Pancreas (tissue), 10 donors: ENCODE measurements at places on chromosomes 12 and 14. TPM values are rescaled to one million over a fixed set of nuclear protein-coding genes. Genes with fewer than 3 reads are reported as not detected.
A peak's percentile ranks its signal among the peaks of the same experiment; 100 is the strongest.

GRCh38 chr12:90036637-90037036, 328.0 kb upstream of the ATP2B1 start:
- no peak for DNase-seq

Gene OR6C4
- not detected for total RNA-seq

DNA sequence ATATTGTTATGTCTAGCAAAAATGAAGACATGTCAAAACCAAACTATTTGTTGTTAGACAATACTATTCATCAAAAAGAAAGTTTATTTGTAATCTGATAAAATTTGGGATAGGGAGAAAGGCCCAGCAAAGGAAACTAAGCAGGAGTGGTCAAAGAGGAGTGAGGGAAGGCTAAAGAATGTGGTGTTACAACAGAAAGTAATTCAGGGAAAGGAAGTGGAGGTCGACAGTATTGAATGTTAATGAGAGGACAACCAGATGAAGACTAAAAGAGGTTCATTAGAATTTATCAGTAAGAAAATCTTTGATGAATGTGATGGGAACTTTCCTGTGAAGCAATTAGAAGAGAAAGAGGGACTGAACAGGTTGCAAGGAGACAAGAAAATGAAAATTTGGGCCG, 33.9 kb downstream of the PLCZ1 start:
- no peak for DNase-seq

- DNase-seq, result no peak
Measured at GRCh38 chr12:12663644-12664294, 32.2 kb downstream of the GPR19 start.

Gene STYK1
- 0.23 TPM for total RNA-seq

- DNase-seq, result no peak
Measured at GRCh38 chr12:102374190-102374589, 106.2 kb downstream of the IGF1 start.

Gene ENDOU
- total RNA-seq, result not detected

- no peak for DNase-seq
Measured at GRCh38 chr12:109871668-109872314, 8.6 kb downstream of the GLTP start.

GRCh38 chr12:103955811-103956508, 9.7 kb upstream of the TDG start:
- no peak for DNase-seq

Gene ESR2
- 0.08 TPM for total RNA-seq

Gene ACSS3
- 5.6 TPM for total RNA-seq

GRCh38 chr12:115620816-115621215, 656.7 kb downstream of the MED13L start:
- no peak for DNase-seq

DNA sequence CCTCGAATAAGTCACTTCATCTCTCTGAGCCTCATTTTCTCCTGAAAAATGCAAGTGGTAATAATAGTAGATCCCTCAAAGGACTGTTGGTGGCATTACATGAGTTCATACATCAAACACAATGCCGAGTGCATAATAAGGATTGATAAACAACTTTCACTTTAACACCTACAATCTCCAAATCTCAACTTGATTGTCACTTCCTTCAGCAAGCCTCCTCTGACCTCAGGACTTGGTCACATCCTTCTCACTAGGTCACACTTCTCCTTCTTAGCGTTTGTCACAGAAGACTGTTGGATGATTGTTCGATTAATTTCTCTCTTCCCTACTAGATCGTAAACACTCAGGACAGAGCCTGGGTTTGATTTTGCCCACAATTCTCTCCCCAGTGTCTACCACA, 7.9 kb upstream of the PRKAB1 start:
- no peak for DNase-seq

Gene NRIP2
- total RNA-seq, result 0.75 TPM

GRCh38 chr14:60594062-60594461, 55.2 kb downstream of the SIX1 start:
- no peak for DNase-seq

Gene LRFN5
- total RNA-seq, result 0.13 TPM

DNA sequence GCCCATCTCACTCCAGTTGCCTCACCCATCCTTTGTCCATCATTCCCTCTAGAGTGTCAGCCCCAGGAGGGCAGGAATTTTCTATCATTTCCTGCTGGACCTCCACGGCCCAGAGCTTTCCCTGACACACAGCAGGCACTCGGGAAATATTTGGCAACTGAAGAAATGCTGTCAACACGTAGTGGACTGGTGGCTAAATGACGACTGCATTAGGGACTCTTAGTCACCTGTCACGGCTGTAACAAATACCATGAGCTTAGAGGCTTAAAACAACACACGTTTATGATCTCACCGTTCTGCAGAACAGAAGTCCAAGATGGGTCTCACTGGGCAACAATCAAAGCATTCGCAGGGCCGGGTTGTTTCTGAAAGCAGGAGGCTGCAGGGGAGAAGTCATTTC, 91.3 kb downstream of the PHETA1 start:
- DNase-seq, result no peak

Gene PRKAB1
- 20.5 TPM for total RNA-seq

Gene FSCB
- not detected for total RNA-seq

DNA sequence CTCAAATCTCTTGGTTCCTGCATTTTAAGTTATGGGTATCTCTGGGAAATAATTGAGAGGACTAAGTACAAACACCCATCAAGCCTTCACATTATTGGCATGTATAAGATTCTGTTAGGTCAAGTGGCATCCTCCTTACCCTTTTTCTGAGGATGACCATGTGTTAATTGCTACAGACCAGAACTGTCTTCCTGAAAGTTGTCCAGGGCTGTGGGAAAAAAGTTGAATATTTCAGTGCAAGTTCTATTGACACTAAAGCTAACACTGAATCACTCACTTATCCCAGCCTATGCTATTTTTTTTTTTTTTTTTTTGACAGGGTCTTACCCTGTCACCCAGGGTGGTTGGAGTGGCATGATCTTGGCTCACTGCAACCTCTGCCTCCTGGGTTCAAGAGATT, 130.1 kb upstream of the HIF1A start:
- DNase-seq, result no peak

Gene KRT6A
- 2.2 TPM for total RNA-seq

DNA sequence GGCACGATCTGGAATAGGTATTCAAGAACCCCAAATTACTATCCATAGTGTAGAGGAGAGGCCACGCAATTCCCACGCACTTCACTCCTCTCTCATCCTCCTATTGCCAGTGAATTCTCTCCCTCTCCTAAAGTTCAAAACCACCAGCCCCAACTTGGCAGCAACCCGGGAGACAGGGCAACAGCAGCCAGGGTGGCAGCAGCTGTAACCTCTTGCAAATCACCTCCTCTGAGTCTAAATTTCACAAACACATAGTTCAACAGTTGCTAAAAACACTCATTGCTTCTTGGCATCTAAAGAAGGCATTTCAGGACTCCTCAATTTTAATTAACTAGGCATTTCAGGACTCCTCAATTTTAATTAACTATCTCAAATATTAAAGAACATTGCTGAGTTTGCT, 37.7 kb upstream of the MANSC4 start:
- DNase-seq, result no peak

DNA sequence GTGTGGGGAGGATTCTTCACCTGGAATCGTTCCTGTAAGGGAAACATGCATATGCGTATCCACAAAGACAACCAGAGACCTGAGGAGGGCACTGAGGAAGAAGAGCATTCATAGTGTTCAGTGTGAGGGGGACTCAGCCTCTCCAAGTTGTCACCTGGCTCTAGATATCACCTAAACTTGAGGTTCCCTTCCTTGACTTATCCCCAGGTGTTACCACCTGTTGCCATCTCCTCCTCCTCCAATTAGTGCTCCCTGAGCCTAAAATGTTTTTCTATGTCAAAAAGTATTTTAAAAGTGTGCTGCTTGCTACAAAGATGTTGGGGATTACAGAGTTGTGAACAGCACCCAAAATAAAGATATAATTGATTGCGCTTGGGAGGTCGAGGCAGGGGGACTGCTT, 41.0 kb downstream of the FMNL3 start:
- DNase-seq, result no peak

- DNase-seq, result peak; percentile 19
Measured at GRCh38 chr12:117857632-117858612, 110.9 kb downstream of the KSR2 start.

Gene GLIPR1L1
- total RNA-seq, result not detected

Gene SYNJ2BP
- 11.1 TPM for total RNA-seq

DNA sequence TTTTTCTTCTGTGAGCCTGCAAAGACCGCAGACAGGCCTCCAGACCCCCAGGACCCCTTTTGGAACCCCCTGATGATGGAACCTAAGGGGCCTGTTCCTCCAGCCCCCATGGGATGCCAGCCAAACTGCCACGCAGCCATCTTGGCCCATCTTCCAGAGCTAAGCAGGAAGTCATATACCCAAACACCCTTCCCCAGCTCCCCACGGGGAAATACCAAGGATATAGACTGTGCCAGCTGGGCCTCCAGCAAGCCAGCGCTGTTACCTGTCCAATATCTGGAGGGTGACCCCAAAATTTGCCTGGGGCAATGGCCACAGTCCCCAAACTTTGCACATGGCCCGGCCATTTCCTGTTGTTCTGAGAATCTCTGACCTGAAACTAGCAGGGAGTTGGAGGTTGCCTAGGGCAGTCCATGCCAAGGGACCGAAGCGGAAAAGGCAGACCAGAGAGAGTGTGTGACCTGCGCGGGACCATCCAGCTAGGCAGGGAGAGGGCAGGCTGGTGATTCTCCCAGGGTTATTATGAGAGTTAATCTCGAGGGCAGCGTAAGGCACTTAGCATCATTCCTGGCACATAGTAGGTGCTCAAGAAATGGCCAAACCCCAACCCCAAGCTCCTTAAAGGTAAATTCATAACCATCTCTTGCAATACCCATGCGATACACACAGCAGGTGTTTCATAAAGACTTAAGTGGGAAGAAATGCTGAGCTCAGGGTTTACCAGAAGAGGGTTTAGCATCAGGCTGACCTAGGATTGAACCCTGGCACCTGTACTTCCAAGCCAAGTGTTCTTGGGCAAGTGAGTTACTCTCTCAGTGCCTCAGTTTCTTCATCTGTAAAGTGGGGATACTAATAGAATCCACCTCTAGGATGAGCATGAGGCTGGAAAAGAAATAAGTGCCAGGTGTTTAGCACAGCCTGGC, 2.6 kb upstream of the RASAL1 start:
- DNase-seq, result peak; percentile 27

Gene CLEC2B
- total RNA-seq, result 1.1 TPM

GRCh38 chr14:86780876-86781510, 1212.0 kb downstream of the GALC start:
- DNase-seq, result no peak

DNA sequence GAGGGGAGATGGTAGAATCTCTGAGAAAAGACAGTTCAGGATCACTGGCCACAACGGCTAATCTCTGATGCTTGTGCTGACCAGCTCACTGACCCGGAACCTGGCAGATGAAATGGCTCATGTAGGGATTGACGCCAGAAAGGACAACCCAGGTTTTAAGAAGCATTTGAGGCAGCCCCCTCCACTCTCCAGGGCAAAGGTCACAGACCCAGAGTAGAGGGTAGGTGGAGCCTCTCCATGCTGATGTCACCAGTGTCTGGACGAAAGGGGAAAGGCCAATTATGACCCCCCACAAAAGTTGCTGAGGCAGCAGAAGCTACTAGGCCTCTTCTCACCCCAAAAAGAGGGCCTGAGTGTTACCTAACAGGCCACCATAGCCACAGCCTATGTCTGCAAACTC, 1.2 kb downstream of the METTL1 start:
- no peak for DNase-seq

Gene PGF
- total RNA-seq, result 2.1 TPM

DNA sequence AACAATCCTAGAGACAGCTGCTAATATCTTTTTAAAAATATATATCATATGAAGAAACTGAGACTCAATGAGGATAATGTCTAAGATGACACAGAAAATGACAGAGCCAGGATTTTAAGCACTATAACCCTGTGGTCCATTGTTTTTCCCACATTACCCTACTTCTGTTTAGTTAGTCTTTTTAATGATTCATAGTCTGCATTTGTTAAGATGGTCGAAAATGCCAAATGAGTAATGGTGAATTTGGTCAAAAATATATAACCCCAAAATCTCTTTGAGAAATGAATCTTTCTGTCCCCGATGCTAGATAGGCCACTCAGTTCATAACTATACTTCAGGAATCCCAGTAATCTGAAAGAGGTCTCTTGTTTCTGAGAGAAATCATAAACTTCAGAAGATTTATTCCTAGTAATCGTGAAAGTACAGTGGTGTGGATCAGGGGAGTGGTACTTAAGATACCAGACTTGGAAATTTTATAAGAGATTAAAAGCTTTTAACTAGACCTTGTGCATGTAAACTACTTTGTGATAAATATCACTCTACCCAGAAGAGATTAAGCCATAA, 10.8 kb downstream of the RTRAF start:
- DNase-seq, result no peak

GRCh38 chr12:1439687-1440086, 154.7 kb downstream of the FBXL14 start:
- no peak for DNase-seq

DNA sequence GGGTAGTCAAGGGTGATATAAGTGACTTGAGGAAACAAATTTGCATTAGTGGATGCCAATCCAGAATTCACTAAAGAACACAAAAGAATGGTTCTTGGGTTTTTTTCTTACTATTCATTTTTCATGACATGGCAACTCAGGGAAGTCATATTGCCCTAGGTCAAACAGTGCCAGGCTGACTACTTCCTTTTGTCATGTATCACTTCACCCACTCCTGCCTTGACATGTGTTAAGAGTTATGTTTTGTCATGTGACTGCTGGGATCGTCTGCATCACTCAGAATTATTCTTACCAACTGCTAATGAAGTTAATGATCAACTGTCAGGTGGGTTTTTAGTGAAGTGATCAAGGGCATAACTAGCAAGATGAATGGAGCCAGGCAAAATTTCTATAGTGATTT, 74.2 kb downstream of the PRORP start:
- DNase-seq, result no peak

GRCh38 chr12:101854747-101855146, 22.6 kb upstream of the DRAM1 start:
- DNase-seq, result no peak

GRCh38 chr12:15979096-15980092, 68.3 kb downstream of the DERA start:
- no peak for DNase-seq

DNA sequence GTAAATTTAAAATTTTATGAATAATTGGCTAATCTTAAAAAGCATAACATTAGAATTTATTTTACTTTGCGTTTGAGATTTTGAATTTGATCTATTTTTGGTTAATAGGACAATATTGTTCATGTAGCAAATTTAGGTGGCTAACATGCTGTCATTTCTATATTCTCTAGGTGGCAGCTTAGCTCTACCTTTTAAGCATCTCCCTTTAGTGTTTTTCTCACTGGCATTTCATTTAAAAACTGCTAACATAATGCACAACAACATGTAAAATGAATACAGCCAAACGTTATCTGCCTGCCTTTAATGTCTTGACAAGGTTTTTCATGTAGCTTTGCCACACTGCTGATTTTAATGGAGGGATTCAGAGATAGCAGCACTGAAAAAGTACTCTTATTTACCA, 272.4 kb upstream of the FBXO33 start:
- DNase-seq, result no peak
